ENCODE measurements at places on chromosomes 12 and 14.

DNA sequence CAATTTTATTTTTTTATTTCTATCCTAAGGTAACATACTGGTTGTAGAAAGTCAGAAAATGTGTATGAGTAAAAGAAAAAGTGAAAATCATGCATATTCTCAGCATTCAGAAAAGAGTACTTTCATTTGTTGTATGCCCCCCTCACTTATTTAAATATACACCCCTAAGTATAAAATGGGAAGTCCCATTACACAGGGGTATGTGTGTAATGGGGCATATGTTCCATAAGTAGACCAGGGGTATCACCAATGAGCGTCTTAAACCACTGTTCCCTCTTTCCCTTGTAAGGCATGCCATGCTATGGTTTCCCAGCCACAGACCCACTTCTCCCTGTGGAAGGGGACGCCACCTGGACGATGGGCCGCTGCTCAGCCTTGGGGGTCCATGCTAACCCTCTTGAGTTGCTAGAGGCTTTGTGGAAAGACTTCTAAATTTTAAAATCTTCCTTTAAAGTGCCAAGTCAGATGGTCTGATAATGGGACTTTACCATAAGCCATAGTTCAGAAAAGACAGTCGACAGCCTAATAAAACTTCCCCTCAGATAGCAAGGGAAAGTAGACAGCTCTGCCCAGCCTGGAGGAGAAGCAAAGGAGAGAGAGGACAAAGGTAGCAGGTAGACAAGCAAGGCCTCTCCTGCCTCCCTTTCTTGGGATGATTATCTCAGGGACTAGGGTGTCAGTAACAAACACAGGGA lies 118.2 kb downstream of the ZFP36L1 start:
- no peak for DNase-seq

DNA sequence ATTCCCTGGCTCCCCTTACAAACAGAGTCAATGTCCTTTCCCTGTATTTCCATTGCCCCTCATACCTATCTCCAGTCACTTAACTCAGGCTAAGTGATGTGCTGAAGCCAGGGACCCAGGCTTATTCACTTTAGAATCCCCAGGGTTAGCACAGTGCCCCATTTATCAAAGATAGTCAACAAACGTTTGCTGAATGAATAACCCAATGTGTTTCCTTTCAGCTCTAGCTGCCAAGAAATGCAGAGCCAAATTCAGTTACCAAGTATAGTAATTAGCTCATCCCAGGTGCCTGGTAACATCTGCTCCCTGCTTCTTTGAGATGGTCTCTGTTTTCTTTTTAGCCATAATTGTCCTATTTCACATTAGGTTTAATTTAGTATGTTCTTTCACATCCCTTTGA lies 189.5 kb downstream of the PHLDA1 start:
- no peak for DNase-seq

DNA sequence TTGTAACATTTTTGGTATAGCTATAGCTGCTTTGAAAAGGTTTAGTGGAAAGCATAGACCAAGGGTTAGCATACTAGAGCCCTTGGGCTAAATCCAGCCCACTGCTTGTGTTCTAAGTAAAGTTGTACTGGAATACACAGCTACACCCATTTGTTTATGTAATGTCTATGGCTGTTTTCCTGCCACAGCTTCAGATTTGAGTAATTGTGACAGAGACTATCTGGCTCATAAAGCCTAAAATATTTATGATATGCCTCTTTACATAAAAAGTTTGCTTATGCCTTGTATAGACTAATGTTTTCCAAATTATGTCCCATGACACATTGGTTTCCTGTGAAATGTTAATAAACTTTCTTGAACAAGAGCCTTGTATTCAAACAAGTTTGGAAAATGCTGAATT lies 234.8 kb upstream of the ATP2B1 start:
- no peak for DNase-seq

DNA sequence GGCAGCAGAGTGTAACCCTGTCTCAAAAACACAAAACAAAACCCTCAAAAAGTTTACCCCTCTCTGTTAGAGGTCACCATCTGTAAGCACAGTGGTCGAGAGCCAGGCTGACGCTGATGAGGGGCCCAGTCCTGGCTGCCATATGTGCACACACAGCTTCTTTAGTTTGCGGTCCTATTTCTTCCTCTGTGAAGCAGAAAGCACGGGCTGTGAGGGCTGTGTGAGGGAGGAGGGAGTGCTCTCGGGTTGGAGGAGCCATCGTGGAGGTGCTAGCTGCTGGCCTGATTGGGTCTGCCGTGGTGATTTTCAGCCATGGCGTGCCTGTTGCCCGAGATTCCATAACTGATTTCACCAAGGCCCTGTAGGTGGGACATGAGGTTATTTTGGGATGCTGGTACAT lies 3.5 kb downstream of the ULK1 start:
- no peak for DNase-seq

GRCh38 chr12:132955094-132956010 lies 754 bp downstream of the ZNF605 start:
- DNase-seq = no peak

DNA sequence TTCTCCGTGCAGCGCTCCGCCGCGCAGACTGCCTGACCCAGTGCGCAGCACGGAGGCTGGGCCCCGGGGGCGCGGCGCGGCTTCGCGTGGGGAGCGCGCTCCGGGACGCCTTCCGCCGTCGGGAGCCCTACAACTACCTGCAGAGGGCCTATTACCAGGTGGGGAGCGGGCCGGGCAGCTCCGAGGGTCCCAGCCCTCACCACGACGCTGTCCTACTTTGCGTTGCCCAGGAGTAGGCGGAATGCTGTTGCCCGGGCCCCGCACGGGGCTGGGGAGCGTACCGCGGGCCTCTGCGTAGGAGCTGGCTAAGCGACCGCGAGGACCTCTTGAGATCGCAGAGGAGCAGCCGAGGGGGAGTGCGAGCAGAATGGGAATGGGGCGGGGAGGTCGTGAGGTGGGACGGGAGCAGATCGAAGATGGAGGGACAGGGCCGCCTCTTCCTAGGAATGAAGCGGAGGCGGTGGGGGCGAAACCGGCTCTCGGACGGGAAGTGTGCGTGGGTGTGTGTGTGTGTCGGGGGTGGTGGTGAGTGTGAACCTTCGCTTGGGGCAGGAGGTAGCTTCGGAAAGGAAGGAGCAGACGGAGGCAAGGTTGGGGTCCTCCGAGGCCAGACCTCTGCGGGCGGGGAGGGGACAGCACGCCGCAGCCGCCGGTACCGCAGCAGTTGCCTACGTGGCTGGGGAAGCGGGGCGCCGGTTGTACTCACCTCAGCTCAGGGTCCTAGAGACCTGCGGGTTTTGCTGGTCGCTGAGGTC lies 751 bp downstream of the P3H3 start:
- no peak for DNase-seq

Data from activated CD8-positive, alpha-beta memory T cell treated with anti-CD3 and anti-CD28 coated beads for 4 hours (primary cell).